ENCODE measurements at places on chromosomes 16 and 17. TPM values are rescaled to one million over a fixed set of nuclear protein-coding genes. Genes with fewer than 3 reads are reported as not detected.

DNA sequence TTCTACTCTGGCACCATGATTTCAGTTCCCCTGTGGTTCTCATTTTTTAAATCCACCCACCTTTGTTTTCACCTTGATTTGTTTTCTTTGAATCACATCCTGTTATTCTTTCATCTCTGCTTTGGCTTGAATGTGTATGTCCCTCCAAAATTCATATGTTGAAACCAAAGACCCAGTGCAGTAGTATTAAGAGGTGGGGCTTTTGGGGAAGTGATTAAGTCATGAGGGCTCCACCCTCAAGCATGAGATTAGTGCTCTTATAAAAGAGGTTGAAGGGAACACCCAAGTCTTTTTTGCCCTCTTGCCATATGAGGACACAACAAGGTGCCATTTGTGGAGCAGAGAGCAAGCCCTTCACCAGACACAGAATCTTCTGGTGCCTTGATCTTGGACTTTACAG lies 382.3 kb downstream of the SLC39A11 start:
- DNase-seq: no peak
- no peak overlapping the region for H3K4me3 ChIP-seq
- H3K27me3 ChIP-seq: no peaks in the 10 kb centered on the region
- no peak overlapping the region for H3K27ac ChIP-seq
- no peaks in the 10 kb centered on the region for H3K36me3 ChIP-seq
- H3K4me1 ChIP-seq: peaks cover 4% of the 10 kb centered on the region

- no peaks in the 10 kb centered on the region for H3K36me3 ChIP-seq
- H3K27ac ChIP-seq: no peak overlapping the region
- DNase-seq: no peak
- no peak overlapping the region for H3K4me3 ChIP-seq
- no peaks in the 10 kb centered on the region for H3K4me1 ChIP-seq
These were observed 91.0 kb upstream of the CDH13 start for GRCh38 chr16:82535764-82536163.

The ZNF207 gene
- total RNA-seq: 234 TPM

The GGNBP2 gene
- 66.8 TPM for total RNA-seq

The ITGA2B gene
- 14.2 TPM for total RNA-seq

DNA sequence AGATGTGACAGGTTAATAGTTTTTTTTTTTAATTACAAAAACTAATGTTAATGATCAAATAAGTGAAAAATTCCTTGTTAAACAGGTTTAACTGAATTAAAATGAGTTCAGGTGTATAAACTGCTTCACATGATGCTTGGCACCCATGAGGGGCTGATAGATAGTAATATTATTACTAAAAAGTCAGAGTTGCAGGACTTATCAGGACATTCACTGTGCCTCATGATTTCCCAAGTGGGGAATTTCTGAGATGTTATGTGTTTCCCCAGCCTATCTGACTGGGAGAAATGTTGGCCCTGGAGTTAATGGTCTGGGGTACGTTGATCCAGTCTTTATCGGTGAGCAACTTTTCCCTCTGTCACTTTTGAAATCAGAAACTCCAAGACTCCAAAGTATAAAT lies 102.1 kb downstream of the PLCG2 start:
- DNase-seq: no peak
- no peak overlapping the region for H3K27ac ChIP-seq
- H3K4me1 ChIP-seq: no peaks in the 10 kb centered on the region
- no peak overlapping the region for H3K4me3 ChIP-seq
- H3K27me3 ChIP-seq: no peaks in the 10 kb centered on the region

The RBFOX1 gene
- total RNA-seq: 1.9 TPM

GRCh38 chr17:82935966-82936767 lies 96.3 kb upstream of the ZNF750 start:
- no peak overlapping the region for H3K27ac ChIP-seq
- H3K36me3 ChIP-seq: peaks cover 39% of the 10 kb centered on the region
- no peak for DNase-seq
- H3K27me3 ChIP-seq: no peaks in the 10 kb centered on the region

GRCh38 chr16:87829622-87829980 lies 39.7 kb downstream of the SLC7A5 start:
- H3K36me3 ChIP-seq: peaks cover 54% of the 10 kb centered on the region
- H3K4me1 ChIP-seq: peaks cover 9% of the 10 kb centered on the region
- no peak overlapping the region for H3K27ac ChIP-seq
- H3K27me3 ChIP-seq: no peaks in the 10 kb centered on the region
- no peak overlapping the region for H3K4me3 ChIP-seq

DNA sequence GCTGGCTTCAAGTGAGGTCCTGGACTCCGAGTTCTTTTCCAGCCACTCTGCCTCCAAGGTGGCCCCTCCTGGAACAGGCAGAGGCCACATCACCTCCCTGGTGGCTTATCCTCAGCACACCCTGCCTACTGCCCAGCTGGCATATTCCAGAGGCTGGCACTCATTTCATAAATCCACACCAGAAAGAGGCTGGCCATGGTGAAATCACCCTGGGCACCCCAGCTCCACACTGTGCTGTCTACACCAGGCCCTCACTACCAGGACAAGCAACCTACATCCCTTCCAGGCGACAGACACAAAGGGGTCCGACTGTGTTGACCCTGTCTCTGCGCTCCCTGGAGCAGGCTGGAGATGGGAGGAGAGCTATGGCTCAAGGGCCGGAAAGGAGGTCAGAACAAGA lies 100.2 kb downstream of the C16orf78 start:
- H3K27ac ChIP-seq: no peak overlapping the region
- no peak for DNase-seq
- no peak overlapping the region for H3K4me3 ChIP-seq
- no peaks in the 10 kb centered on the region for H3K27me3 ChIP-seq

DNA sequence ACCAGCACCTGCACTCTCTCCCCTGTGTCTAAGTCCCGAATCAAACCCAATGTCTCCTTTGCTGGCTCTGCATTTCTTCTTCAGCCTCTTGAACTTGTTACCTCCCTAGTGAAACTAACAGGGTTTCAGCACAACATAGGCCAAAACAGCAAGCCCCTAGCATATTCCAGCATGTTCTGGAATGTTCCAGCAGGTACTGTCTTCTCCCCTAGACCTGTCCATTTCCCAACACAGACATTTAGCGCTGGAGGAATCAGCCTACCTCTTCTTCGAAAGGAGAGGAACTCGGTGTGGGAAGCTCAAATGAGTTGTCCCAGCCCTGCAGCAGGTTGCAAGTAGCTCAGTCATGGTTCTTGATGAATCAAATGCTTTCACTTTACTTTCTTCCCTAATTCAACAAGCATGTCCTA lies 47.1 kb downstream of the LITAF start:
- no peaks in the 10 kb centered on the region for H3K4me1 ChIP-seq
- H3K4me3 ChIP-seq: no peak overlapping the region
- DNase-seq: no peak

The AKAP1 gene
- total RNA-seq: 18.5 TPM

- no peaks in the 10 kb centered on the region for H3K27me3 ChIP-seq
- DNase-seq: no peak
- no peak overlapping the region for H3K4me3 ChIP-seq
- no peak overlapping the region for H3K27ac ChIP-seq
- no peaks in the 10 kb centered on the region for H3K4me1 ChIP-seq
- no peaks in the 10 kb centered on the region for H3K36me3 ChIP-seq
These were observed 6.0 kb downstream of the LYRM1 start for GRCh38 chr16:20906341-20907255.

GRCh38 chr17:13671341-13671740 lies 69.6 kb upstream of the HS3ST3A1 start:
- H3K4me3 ChIP-seq: no peak overlapping the region
- no peak overlapping the region for H3K27ac ChIP-seq
- no peaks in the 10 kb centered on the region for H3K4me1 ChIP-seq
- no peaks in the 10 kb centered on the region for H3K27me3 ChIP-seq

DNA sequence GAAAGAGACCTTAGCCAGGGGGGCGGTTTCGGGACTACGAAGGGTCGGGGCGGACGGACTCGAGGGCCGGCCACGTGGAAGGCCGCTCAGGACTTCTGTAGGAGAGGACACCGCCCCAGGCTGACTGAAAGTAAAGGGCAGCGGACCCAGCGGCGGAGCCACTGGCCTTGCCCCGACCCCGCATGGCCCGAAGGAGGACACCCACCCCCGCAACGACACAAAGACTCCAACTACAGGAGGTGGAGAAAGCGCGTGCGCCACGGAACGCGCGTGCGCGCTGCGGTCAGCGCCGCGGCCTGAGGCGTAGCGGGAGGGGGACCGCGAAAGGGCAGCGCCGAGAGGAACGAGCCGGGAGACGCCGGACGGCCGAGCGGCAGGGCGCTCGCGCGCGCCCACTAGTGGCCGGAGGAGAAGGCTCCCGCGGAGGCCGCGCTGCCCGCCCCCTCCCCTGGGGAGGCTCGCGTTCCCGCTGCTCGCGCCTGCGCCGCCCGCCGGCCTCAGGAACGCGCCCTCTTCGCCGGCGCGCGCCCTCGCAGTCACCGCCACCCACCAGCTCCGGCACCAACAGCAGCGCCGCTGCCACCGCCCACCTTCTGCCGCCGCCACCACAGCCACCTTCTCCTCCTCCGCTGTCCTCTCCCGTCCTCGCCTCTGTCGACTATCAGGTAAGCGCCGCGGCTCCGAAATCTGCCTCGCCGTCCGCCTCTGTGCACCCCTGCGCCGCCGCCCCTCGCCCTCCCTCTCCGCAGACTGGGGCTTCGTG lies at the start of gene MAPT:
TSS of gene MAPT (plus strand) at position 533 of the 763 bp plus-strand sequence. CDS start 67,784 bp downstream, outside the sequence.
- peaks cover 87% of the 10 kb centered on the region for H3K27me3 ChIP-seq
- H3K4me3 ChIP-seq: peak within 1 kb of the TSS; percentile 77
- H3K36me3 ChIP-seq: no peaks in the 10 kb centered on the region
- no peak within 1 kb of the TSS for H3K27ac ChIP-seq
- peaks cover 2% of the 10 kb centered on the region for H3K4me1 ChIP-seq

- no peaks in the 10 kb centered on the region for H3K36me3 ChIP-seq
- DNase-seq: no peak
- H3K4me1 ChIP-seq: no peaks in the 10 kb centered on the region
- H3K27ac ChIP-seq: no peak overlapping the region
- no peak overlapping the region for H3K4me3 ChIP-seq
- H3K27me3 ChIP-seq: no peaks in the 10 kb centered on the region
These were observed 153.2 kb downstream of the IRF8 start for GRCh38 chr16:86052115-86052670.

DNA sequence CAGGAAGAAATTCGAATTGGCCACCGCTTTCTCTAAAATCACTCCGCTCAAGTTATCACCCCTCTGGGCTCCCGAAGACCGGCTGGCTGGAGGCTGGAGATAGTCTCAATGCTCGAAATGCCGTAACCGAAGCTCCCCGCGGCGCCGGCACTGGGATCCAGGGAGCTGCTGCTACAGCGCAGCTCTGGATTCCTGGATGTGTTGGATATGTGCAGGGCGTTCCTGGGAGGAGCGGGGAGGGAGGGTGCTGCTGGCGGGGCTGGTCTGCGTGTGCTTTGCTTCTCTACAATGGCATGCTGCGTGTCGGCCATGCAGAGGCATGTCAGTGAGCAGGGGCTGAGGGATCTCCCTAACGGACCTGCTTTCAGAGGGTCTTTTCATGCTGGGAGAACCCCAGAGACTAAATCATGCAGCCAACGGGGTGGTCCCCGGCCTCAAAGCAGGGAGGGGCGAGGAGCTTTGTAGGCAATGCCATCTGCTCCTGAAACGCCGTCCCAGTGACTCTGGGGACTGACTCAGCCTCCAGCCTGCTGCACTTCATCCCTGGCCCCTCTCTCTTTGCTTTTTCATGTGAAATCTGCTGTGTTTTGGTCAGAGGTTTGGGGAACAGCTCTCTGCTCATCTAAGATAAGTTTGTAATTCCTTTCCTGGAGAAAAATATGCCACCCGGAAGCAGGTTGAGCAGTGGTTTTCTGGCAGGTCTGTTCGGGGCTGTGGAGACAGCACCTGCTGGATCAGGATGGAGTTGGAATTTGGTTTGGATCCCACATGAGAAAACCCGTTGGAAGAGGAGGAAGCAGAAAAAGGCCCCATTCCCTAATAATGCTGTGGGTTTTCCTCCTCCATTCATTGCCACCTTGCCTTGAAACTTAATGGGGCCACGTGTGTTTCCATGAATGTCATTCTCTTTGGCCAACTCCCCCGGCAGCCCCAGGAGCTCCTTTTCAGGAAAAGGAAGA lies 311.4 kb downstream of the SEC14L1 start:
- H3K36me3 ChIP-seq: peaks cover 3% of the 10 kb centered on the region
- peak overlapping the region; percentile 100 for H3K27ac ChIP-seq
- peak; percentile 92 for DNase-seq
- H3K4me1 ChIP-seq: peaks cover 28% of the 10 kb centered on the region

- H3K36me3 ChIP-seq: no peaks in the 10 kb centered on the region
- DNase-seq: no peak
- H3K27me3 ChIP-seq: no peaks in the 10 kb centered on the region
These were observed 32.2 kb upstream of the CACNG4 start for GRCh38 chr17:66932311-66932710.

The WSB1 gene
- total RNA-seq: 270 TPM

GRCh38 chr16:29811896-29812665 lies at the start of gene PRRT2:
PRRT2 (plus strand) TSS chr16:29812193; CDS start chr16:29813055, 862 bp downstream.
- peak within 1 kb of the TSS; percentile 82 for H3K27ac ChIP-seq
- DNase-seq: peak; percentile 87
- peaks cover 25% of the 10 kb centered on the region for H3K36me3 ChIP-seq
- H3K27me3 ChIP-seq: no peaks in the 10 kb centered on the region

The CLEC18B gene
- not detected for total RNA-seq

GRCh38 chr17:27379888-27380533 lies 76.2 kb upstream of the KSR1 start:
- peak overlapping the region; percentile 70 for H3K27ac ChIP-seq
- no peaks in the 10 kb centered on the region for H3K36me3 ChIP-seq
- DNase-seq: peak; percentile 31
- H3K4me1 ChIP-seq: no peaks in the 10 kb centered on the region

GRCh38 chr16:8572919-8573724 lies 17.2 kb downstream of the TMEM114 start:
- peak; percentile 86 for DNase-seq
- no peaks in the 10 kb centered on the region for H3K27me3 ChIP-seq
- H3K4me1 ChIP-seq: peaks cover 11% of the 10 kb centered on the region
- no peak overlapping the region for H3K4me3 ChIP-seq
- peak overlapping the region; percentile 29 for H3K27ac ChIP-seq

DNA sequence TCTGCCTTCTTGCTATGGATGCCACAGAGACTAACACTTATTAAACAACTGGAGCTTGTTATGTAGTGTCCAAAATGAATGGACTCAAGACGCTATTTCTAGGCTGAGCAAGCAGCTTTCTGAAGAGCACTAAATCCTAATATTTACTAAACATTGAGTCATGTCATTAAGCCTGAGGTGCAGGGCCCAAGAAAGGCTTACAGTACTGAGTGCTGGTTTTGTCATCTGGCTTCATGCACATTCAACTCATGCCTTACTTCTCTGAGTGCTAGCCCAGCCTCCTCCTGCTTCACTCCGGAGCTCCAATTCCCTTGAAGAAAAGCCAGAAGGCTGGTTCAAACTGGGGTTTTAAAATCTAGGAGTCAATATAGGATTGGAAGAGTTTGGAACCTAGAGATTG lies 363.3 kb upstream of the CDH5 start:
- H3K4me1 ChIP-seq: no peaks in the 10 kb centered on the region
- H3K27me3 ChIP-seq: no peaks in the 10 kb centered on the region
- no peaks in the 10 kb centered on the region for H3K36me3 ChIP-seq
- H3K4me3 ChIP-seq: no peak overlapping the region
